Motor neuron (in vitro differentiated cells): ENCODE measurements at places on chromosomes 4 and X. TPM values are rescaled to one million over a fixed set of nuclear protein-coding genes. Genes with fewer than 3 reads are reported as not detected.

- ATAC-seq: no peak
Measured at GRCh38 chr4:185849664-185850550, 37.9 kb upstream of the SORBS2 start.

DNA sequence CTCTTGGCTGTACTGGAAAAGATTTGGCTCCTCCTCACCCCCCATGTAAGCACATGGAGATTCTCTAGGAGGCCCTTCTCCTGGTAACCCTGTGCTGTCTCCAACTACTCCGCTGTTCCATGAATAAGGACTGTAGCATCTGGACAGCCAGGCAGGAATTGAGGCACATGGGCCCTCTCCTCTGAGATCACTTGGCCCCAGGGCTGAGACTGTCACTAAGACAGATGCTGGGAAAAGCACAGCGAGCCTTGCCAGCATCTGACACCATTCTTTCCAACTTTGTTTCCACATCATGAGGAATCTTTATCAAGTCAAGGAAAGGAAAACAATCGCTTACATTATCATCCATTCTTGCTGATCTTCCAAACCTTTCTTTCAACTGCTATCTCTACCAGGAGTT lies 222.6 kb upstream of the INTU start:
- no peak for ATAC-seq

- ATAC-seq: no peak
Measured at GRCh38 chrX:118355225-118355920, 9.5 kb downstream of the WDR44 start.

GRCh38 chrX:147537172-147537571 lies 374.5 kb upstream of the FMR1 start:
- no peak for ATAC-seq

- no peak for ATAC-seq
Measured at GRCh38 chrX:85108165-85108564, 104.5 kb downstream of the APOOL start.

DNA sequence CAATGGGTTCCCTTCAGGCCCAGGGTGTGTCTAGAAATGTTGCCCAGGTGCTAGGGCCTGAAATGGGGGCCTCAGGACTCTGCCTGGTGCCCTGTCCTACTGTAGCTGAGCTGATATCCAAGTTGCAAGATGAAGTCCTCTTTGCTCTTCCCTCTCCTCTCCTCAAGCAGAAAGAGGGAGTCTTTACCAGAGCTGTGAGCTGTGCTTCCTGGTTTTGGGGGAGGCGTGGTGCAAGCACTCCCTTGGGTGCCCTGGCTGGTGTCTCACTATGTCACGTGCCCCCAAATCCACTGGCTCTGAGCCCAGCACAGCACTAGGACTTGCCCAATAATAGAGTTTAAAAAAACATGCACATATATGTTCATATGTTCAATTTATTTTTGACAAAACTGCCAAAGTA lies 29.3 kb upstream of the CT47A1 start:
- ATAC-seq: no peak

GRCh38 chr4:108590776-108591175 lies 29.6 kb upstream of the RPL34 start:
- ATAC-seq: no peak

GRCh38 chr4:130110770-130111169 lies 1014.8 kb downstream of the C4orf33 start:
- ATAC-seq: no peak

DNA sequence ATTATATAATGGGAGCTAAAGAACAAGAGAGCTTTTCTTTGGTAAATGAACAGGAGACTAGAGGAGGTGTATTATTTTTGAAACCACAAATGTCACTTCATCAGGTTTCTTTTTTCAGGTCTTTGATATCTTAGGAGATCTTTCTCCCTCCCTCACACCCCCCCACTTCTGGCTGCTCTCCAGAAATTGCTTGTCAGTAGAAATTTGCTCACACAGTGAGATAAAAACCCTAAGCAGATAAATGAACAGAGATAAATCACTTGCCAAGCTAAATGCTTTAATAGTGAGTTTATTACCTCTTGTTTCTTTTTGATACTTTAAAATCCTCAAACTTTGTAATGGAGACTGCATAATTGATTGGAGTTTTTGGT lies 421.2 kb upstream of the TENM3 start:
- ATAC-seq: no peak

DNA sequence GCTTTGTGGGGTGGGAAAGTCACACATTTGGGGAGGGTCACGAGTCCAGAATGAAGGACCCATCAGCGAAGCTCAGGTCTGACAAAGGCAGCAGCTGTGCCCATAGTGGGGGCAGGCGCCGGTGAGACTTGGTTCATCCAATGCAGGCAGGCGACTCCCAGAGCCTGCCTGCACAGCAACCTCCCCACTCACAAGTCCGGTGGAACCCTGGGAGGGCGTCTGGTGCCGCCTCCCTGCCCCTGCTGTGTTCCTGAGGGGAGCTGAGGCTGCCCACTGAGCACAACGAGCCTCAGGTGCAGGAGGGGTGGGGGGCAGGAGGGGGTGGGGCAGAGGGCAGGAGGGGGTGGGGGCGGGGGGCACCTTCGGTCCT lies 13.7 kb downstream of the LRPAP1 start:
- no peak for ATAC-seq

DNA sequence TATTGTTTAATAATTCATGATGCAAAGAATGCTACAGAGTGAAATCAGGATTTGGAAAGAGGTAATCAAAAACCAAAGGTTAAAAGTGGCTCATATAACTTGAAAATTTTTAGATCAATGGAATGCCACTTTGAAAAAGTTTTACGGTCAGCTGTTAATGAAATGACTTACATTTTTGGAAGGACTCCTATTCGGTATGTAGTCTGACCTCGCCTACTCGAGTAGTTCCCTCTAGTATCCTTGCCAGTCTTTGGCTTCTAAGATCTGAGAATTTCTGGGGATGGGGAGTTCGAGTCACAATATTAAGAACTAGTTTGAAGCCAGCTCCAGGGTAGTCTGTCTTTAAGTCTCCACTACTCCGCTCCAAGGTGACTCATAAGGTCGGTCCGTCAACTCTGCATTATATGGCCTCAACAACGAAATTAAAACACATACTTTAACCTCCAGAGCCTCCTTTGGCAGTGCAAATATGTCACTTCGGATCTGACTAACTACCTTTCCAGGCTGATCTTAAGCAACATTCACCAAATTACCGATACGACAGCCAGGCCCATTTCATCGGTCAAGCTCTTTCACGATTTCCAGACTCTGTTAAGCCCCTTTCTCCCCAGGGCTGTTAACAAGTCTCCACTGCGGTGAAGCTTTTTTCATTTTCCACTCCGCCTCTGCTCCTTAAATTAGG lies 733 bp upstream of the NAA15 start:
- peak; percentile 19 for ATAC-seq

- no peak for ATAC-seq
Measured at GRCh38 chr4:70844180-70844579, 4.5 kb upstream of the GRSF1 start.

- no peak for ATAC-seq
Measured at GRCh38 chrX:56792270-56793111, 63.4 kb downstream of the NBDY start.

- ATAC-seq: no peak
Measured at GRCh38 chrX:136055651-136056221, 70.5 kb downstream of the SLC9A6 start.

DNA sequence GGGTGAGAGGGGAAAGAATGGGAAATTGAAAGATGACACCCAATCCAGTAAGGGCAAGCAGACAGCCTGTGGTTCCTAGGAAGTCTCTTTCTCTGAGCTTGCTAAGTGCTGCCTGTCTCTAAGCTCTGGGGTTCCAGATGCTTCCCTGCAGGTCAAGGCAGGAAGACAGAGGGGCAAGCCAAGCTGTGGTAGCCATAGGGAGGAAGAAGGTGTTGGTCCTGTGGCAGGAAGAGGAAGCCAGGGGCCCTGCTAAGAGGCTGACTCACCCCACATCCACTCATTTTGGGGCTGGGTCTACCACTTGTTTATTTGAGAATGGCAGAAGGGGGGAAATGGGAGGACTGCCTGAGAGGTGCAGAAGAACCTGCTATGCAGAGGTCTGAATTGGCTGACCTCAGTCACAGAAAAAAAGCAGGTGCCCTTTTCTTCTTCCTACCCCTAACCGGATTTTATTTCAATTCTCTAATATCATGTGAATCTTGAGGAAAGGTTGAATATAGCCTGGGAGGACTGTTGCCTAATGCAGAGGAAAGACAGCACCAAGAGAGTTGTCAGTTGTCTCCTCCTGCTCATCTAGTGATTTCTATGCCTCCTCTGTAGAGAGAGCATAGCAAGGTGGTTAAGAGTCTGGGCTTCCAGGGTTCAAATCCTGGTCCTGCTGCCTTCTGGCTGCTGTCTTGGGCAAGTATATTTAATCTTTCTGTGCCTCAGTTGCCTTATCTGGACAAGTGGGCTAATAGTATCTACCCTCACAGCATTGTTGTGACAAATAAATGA lies 27.4 kb downstream of the HOPX start:
- no peak for ATAC-seq

DNA sequence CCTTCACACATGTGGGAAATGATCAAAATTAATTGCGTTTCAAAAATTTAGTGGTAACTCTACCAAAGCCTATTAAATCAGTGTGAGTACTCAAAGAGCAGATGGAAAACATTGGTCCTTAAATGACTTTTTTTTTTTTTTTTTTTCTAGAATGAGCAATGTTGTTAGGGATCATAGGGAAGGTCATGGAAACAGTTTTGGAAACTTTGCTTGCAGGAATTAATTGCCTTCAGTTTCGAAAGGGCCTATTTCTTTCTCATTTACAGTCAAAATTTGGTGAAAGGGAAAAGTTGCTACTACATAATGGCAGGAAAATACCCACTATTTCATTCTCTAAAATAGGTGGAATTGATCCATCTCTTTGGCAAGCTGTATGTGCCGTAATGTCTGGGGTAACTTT lies 160.9 kb downstream of the RTL9 start:
- no peak for ATAC-seq

AWAT2 gene
- not detected in 2 replicates for total RNA-seq

ARHGEF38 gene
- 0.45 and 0.59 TPM in 2 replicates for total RNA-seq

PACRGL gene
- 20.5 and 22.0 TPM in 2 replicates for total RNA-seq

MFAP3L gene
- total RNA-seq: 6.6 and 6.7 TPM in 2 replicates

HTRA3 gene
- total RNA-seq: 0.50 and 0.54 TPM in 2 replicates

APLN gene
- total RNA-seq: 1.5 and 1.8 TPM in 2 replicates

HSPA4L gene
- 15.8 and 21.1 TPM in 2 replicates for total RNA-seq
